ENCODE measurements at places on chromosomes 11 and 22.

DNA sequence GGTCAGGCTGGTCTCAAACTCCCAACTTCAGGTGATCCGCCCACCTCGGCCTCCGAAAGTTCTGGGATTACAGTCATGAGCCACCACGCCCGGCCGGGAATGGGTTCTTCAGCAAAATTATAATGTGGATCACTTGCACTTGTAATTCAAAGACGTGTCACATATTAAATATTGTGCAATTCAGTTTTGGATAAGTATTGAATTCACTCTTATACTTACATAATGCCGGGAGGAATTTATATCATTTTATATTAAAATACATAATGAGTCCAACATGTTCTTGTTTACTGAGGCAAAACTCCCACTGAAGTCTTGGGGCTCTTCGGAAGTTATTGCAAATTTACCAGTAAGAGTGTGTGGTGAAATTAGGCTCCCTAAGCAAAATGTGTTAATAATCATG, 635.2 kb upstream of the LUZP2 start:
- H3K4me1 ChIP-seq = no peaks in the 10 kb centered on the region
- H3K4me3 ChIP-seq = no peak overlapping the region
- no peaks in the 10 kb centered on the region for H3K36me3 ChIP-seq
- no peak for DNase-seq
- no peaks in the 10 kb centered on the region for H3K27me3 ChIP-seq

DNA sequence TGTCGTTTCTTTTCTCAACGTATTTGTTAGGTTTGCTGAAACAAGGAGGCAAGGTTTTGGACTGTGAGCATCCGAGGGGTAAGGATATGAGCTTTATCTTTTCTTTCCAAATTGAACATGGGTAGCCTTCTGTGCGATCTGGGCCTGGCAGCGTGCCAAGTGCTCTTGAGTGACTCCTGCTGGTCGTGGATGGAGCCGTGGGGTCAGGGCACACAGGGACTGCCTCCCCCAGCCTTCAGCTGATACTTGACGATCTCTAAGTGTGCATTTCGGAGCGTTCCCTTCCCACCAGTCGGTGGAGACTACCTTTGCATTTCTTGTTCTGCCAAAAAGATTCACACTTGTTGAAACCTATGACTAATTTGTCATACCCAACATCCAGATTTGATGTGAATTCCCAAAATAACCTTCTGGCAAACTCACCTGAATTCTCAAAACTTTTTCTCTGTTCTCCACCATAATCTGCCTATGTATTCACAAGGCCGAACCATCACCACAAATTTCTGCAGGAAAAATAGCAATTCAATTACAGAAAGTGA, 40.1 kb upstream of the CLMP start:
- DNase-seq = no peak
- no peaks in the 10 kb centered on the region for H3K4me1 ChIP-seq
- no peaks in the 10 kb centered on the region for H3K36me3 ChIP-seq
- no peak overlapping the region for H3K27ac ChIP-seq
- no peaks in the 10 kb centered on the region for H3K27me3 ChIP-seq

DNA sequence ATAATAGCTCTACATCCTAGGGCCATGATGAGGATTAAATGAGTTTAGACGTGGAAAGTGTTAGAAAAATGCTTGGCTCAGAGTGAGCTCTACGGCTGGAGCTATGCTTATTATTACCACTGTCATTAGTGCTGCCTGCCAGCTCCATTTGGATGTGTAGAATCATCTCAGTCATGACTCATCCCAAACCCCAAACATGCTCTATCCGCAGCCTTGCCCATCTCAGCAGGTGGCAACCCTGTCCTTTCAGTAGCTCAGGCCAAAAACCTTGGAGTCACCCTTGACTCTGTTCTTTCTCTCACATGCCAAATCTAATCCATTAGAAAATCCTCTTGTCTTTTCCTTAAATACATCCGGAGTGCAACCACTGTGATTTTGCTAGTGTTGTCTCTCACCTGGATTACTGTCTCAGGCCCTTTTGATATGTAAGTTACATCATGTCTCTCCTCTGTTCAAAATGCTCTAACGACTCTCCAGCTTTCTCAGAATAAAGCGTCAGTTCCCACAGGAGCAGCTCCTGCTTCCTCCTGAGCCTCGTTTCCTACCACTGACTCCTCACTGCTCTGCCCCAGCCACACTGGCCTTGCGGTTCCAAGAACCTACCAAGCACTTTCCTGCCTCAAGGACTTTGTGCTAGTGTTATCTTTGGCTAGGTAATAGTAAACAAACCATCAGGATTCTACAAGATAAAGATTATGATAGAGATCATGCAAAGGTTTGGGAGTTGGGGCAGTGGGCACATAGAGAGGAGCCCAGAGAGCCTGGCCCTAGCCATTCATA, 10.5 kb upstream of the CHRM1 start:
- H3K36me3 ChIP-seq = no peaks in the 10 kb centered on the region
- H3K4me3 ChIP-seq = no peak overlapping the region
- no peak for DNase-seq
- H3K4me1 ChIP-seq = peaks cover 5% of the 10 kb centered on the region
- H3K27me3 ChIP-seq = peaks cover 8% of the 10 kb centered on the region

DNA sequence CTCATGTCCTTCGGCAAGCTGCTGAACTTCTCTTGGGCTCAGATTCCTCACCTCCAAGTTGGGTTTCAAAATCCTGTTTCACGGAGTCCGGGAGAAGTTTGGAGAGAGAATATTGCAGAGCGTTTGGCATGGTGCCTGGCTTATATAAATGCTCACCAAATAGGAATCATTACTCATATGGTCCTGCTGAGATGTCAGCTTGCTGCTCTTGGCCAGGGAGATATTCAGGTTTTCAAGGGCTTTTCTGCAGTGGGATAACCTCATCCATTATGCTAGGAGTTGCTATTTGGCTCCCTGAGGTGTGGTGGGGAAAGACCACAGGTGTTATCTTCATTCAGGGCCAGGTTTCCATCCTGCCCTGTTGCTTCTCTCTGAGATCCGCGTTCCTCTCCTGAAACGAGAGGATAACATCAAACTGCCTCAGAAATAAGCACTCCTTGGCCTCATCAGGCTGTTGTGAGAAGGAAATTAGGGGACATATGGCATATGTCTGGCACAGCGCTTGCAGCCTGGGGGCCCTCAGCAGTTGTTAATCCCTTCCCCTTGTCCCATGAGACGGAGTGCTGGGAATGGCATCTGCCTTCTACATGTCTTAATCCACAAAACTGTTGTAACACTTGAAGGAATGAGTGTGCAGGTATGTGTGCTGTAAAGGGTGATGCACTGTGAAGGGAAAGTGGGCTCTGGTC, 29.9 kb upstream of the ACER3 start:
- no peak for DNase-seq
- no peaks in the 10 kb centered on the region for H3K36me3 ChIP-seq
- H3K4me3 ChIP-seq = no peak overlapping the region
- no peak overlapping the region for H3K27ac ChIP-seq
- H3K4me1 ChIP-seq = no peaks in the 10 kb centered on the region

- no peaks in the 10 kb centered on the region for H3K27me3 ChIP-seq
- no peak overlapping the region for H3K27ac ChIP-seq
- no peaks in the 10 kb centered on the region for H3K36me3 ChIP-seq
- no peak for DNase-seq
Measured at GRCh38 chr11:103904324-103904667, 132.1 kb upstream of the DDI1 start.

- H3K4me1 ChIP-seq = no peaks in the 10 kb centered on the region
- H3K27me3 ChIP-seq = no peaks in the 10 kb centered on the region
Measured at GRCh38 chr11:29063630-29064361, 953.0 kb downstream of the KCNA4 start.

- no peaks in the 10 kb centered on the region for H3K36me3 ChIP-seq
- DNase-seq = no peak
- no peaks in the 10 kb centered on the region for H3K27me3 ChIP-seq
- no peak overlapping the region for H3K27ac ChIP-seq
- H3K4me1 ChIP-seq = no peaks in the 10 kb centered on the region
Measured at GRCh38 chr11:7143908-7144307, 55.1 kb downstream of the RBMXL2 start.

DNA sequence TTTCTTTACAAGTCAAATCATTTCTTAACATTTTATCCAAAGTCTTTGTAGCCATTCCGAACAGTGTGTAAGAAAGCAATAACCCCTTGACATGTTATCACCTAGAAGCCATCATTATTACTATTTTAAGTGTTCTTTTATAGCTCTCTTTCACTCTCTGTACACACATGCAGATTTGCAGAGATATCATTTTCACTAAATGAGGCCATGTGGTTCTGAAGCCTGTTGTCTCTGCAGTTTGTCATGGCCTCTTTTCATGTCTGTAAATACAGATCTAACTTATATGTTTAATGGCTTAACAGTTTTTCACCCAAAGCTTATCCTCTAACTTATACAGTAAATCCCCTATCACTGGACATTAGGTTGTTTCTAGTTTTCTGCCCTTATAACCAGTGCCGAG, 166.8 kb downstream of the MYO18B start:
- no peak overlapping the region for H3K4me3 ChIP-seq
- H3K36me3 ChIP-seq = no peaks in the 10 kb centered on the region
- no peak overlapping the region for H3K27ac ChIP-seq
- H3K27me3 ChIP-seq = no peaks in the 10 kb centered on the region

DNA sequence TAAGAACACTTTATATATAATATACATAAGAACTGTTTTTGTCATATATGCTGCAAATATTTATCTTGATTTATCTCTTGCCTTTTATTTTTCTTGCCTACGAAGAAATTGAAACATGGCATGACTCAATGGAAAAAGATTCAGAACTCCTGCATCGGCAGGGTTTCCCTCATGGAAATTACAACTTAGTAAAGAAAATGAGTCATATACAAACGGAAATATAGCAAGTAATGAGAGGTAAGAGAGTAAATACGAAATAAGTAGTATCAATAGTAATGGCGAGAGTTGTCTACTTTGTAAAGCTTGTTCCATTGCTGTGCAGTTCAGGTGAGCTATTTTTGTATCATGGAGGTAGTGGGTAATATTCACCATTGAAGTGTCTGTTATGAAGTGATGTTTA, 350.4 kb downstream of the DDX10 start:
- H3K4me1 ChIP-seq = no peaks in the 10 kb centered on the region
- no peak overlapping the region for H3K4me3 ChIP-seq
- no peak for DNase-seq

- H3K27me3 ChIP-seq = no peaks in the 10 kb centered on the region
- no peak for DNase-seq
- no peak overlapping the region for H3K27ac ChIP-seq
- no peak overlapping the region for H3K4me3 ChIP-seq
- no peaks in the 10 kb centered on the region for H3K36me3 ChIP-seq
Measured at GRCh38 chr11:118200901-118201680, 23.7 kb downstream of the JAML start.

DNA sequence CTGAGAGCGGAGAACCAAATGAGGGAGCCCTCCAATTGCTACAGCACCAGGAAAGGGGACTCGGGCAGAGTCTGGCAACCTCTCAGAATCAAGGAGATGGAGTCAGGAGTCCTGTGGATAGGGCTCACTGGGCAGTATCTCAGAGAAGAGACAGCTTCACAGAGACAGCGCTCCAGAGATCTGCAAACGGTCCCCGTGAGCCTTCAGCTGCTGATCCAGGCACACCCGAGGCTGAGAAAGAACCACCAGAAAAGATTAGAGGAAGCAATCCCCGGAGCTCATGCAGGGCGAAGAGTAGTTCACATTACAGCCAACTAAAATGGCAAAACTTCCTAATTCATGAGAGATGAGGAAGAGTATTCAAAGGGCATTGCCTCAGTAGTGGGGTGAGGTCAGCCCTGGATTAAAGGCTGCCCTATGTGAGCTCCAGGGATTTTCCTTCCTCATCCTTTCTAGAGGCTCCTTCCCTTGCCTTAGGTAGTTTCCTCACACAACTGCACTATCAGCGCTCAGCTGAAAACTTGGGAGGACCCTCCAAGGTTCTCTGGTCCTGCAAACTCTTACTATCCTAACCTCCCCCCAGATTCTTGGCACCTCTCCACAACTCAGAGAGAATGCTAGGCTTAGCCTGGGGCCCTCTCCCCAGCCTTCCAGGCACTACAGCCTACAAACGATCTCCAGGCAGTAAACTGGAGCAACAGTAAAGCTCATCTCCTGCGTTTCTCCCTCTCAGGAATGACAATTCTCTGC, 23.7 kb downstream of the SCN4B start:
- no peak overlapping the region for H3K4me3 ChIP-seq
- H3K4me1 ChIP-seq = no peaks in the 10 kb centered on the region
- no peak for DNase-seq
- no peaks in the 10 kb centered on the region for H3K36me3 ChIP-seq
- H3K27ac ChIP-seq = no peak overlapping the region

DNA sequence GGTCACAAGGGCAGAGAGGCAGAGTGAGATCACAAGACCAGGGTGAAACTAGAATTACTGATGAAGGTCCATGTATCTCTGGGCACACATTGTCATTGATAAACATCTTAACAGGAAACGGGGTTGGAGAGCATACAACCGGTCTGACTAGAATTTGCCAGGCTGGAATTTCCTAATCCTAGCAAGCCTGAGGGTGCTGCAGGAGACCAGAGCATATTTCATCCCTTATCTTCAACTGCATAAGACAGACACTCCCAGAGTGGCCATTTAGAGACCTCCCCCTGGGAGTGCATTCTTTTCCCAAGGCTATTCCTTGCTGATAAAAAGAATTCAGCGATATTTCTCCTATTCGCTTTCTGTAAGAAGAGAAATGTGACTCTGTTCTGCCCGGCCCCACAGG, 84.6 kb upstream of the IZUMO1R start:
- H3K27ac ChIP-seq = no peak overlapping the region
- H3K36me3 ChIP-seq = no peaks in the 10 kb centered on the region
- H3K4me3 ChIP-seq = no peak overlapping the region
- H3K27me3 ChIP-seq = no peaks in the 10 kb centered on the region

- peak overlapping the region; percentile 91 for H3K4me3 ChIP-seq
- no peaks in the 10 kb centered on the region for H3K27me3 ChIP-seq
- no peak overlapping the region for H3K27ac ChIP-seq
- H3K4me1 ChIP-seq = no peaks in the 10 kb centered on the region
- no peaks in the 10 kb centered on the region for H3K36me3 ChIP-seq
- DNase-seq = no peak
Measured at GRCh38 chr22:24271386-24271854, 789 bp downstream of the SPECC1L start.

DNA sequence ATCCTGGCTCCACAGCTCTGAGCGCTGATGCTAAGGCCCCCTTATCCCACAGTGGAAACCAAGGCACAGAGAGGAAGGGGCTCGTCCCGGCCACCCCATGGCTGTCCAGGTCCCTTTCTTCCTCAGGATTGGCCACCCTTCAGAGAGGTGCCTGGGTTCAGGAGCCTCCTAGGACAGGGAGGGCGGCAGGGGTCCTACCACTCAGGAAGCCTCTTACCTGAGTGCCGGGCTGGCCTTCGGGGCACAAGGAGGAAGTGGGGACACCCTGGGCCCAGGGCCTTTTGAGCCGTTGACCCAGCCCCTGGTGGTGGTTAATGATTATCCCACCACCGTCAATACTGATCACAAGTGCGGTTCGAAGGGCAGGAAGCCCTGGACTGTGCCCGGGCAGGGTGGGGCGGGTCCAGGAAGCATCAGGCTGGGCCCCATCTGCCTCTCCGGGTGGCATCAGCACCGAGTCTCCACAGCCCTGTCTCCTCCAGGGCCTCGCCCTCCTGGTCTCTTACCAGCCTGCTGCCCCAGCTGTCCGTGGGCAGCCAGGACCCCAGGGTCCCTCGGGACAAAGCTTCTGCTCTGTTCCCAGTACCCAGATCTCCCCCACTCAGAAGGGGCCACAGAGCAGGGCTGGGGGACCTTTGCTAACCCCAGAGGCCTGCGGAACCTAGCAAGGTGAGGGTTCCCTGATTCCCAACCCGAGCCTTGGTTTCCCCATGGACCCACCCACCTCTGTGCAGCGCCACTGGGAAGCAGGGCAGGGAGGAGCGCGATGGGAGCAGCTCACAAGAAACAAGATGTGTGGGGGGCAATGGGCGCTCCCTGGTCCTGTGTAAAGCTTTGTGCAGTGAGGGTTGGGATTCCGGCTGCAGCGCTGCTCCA, 15.0 kb upstream of the EHD1 start:
- no peak overlapping the region for H3K27ac ChIP-seq
- no peak overlapping the region for H3K4me3 ChIP-seq
- DNase-seq = no peak
- H3K27me3 ChIP-seq = no peaks in the 10 kb centered on the region
- H3K36me3 ChIP-seq = peaks cover 12% of the 10 kb centered on the region
- no peaks in the 10 kb centered on the region for H3K4me1 ChIP-seq
